ENCODE measurements at places on chromosomes 5 and 9.

DNA sequence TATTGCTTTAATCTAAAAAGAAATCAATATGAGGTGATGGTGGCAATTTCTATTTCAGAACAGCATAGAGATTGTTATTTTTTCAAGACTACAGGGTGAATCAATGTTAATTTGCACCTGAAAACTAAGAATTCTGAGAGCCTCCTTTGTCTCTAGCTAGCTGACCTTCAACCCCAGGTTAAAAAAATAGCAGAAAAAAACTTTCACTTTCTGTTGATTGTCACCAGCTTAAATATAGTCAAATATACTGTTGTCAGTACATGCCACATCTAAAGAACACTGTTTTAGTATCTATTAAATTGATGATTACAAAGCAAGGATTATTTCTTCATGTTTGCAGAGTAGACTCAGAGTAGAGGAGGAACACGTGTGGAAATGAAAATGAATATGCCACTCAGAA lies 1371.4 kb downstream of the MAT2B start:
- no peak for DNase-seq

DNA sequence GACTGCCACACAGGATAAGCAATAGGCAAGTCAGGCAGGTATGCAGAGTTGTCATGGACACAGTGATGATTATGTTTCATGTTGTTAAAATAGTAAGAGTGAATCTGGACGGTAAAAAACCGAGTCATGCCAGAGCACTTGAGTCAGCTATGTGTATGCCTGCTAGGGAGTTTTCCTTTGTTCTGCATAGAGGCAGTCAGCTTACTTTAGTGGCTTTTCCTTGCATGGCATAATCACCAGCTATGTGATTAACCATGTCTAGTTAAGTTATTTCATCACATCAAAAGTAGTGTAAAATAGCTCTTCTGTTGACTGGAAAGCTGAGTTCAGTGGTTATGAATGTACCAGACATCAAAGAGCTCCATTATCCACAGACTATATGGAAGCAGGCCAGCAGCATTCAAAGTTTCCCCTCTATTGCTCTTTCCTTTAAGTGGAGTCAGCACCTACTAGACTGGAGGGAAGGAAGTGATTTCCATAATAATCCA lies 989.8 kb downstream of the TLE1 start:
- no peak for DNase-seq

DNA sequence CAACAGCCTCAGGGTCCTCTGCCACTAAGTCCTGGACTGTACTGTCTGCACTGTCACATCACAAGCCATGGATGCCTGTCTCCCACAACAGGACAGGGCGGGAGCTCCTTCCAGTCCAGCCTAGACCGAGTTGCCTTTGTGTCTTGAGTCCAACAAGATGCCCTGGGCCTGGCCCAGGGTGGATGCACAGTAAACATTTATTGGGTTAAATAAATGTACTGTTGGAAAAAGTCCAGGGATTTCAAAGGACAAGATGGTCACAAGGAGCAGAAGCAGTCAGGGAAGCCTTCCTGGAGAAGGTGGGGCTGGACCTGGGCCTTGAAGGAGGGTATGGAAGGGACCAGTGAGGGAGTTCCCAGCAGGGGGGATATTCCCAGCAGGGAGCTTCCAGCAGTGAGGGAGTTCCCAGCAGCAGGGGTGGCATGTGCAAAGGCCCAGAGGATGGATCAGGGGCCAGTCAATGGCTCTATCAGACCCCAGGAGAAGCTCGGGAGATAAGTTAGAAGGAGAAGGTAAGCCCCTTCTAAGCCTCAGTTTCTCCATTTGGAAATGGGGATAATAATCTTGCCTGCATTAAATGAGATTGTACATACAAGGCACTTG lies 72.7 kb upstream of the NEURL1B start:
- no peak for DNase-seq

- DNase-seq: no peak
Measured at GRCh38 chr9:131517761-131518190, 13.3 kb downstream of the UCK1 start.

- DNase-seq: no peak
Measured at GRCh38 chr5:5711112-5711511, 288.6 kb downstream of the ICE1 start.

- no peak for DNase-seq
Measured at GRCh38 chr9:76528642-76529190, 69.7 kb downstream of the GCNT1 start.

- DNase-seq: no peak
Measured at GRCh38 chr9:10048994-10049393, 563.8 kb downstream of the PTPRD start.

DNA sequence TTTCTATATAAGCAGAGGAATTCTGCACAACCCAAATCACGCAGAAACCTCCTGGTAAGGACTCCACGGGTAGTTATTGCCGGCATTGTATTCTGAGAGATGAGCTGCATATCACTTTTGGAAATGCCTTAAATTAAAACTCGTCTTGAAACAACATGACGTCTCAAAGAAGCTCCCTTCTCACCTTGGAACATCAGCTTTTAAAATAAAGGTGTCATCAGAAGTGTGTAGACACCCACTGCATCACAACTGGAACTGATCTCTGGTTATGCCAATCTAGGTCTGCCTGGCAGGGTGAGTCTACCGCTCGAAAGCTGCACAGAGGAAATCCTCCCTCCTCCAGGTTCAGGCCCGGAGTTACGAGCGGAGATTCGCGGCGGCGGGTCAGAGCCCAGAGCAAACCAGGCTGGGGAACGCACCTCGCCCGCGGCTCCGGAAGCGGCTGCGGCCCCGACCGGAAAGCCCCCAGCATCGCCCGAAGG lies 974 bp upstream of the SLC12A2 start:
- DNase-seq: no peak

DNA sequence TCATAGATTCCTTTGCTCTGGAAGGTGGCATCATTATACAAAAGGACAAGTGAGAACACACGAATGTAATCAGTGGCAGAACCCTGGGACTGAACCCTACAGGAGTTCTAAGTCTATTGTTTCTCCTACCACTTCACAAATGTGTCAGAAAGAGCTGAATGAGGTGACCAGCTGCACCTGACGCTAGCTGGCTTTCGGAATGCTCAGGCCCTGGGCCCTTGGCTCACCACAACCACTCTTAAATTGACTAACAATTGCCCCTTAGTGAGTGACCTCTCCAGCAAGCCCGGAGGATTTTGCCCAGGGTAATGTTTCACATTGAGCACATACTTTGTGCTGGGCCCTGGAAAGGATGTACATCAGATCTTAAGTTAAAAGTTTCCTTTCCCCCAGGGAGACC lies 41.2 kb upstream of the ABCA1 start:
- no peak for DNase-seq

- DNase-seq: no peak
Measured at GRCh38 chr5:172612771-172613170, 28.3 kb upstream of the NEURL1B start.

- DNase-seq: no peak
Measured at GRCh38 chr5:54799645-54800044, 185.7 kb downstream of the ESM1 start.

Measured in activated CD8-positive, alpha-beta memory T cell treated with anti-CD3 and anti-CD28 coated beads for 1 hour (primary cell).